Activated CD4-positive, alpha-beta T cell treated with anti-CD3 and anti-CD28 coated beads for 4 hours (primary cell): ENCODE measurements at places on chromosomes 3 and 15.

DNA sequence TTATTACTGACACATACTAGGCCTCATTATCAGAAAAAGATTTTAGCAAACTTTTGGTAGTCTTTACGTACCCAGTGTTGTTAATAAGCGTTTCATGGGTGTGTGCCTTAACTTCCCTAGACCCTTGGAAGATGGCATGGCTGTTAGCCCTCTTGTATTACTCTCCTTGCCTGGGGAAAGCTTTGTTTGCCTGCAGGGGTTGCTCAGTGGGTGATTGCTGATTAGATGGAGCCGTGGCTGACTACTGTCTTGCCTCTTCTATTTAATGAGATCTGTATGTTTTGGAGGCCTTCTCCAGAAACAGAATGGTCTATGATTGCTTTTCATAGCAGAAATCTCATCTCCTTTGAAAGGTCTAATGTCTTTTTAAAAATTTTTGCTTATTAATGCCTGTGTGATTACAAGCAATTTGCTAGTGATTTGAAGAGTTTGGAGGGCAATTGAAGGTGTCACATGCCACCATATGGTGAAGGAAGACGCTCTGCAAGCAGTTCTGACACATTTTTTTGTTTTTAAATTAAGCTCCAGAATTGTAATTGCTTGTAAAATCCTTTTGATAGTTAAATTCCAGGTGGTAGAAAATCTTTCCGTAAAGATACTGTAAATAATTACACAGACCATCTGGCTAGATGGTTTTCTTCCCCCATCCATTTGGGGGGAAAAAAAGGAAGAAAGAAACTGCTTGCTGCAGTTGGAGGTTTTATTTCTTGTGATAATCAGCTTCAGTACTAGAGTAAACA, 11.4 kb upstream of the C3orf20 start:
- DNase-seq, result no peak

DNA sequence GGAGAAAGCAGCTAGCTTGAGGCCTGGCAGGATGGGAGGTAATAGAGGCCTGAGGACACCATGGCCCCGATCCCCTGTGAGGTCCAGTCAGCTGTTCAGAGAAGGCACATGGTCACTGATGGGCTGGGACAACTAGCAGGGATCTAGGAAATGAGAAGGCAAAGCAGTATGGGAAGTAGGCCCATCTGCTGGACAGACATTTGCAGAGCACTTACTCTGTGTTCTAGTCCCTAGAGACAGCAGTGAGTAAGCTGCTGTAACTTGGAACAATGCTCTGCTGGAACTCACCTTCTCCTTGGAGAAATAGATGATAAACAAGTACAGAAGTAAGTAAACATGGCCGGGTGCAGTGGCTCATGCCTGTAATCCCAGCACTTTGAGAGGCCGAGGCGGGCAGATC, 7.1 kb downstream of the ECE2 start:
- no peak for DNase-seq

- no peak for DNase-seq
These were observed 818.8 kb upstream of the LMCD1 start for GRCh38 chr3:7682822-7683229.

GRCh38 chr15:44145495-44145894, 49.6 kb downstream of the FRMD5 start:
- DNase-seq, result no peak

DNA sequence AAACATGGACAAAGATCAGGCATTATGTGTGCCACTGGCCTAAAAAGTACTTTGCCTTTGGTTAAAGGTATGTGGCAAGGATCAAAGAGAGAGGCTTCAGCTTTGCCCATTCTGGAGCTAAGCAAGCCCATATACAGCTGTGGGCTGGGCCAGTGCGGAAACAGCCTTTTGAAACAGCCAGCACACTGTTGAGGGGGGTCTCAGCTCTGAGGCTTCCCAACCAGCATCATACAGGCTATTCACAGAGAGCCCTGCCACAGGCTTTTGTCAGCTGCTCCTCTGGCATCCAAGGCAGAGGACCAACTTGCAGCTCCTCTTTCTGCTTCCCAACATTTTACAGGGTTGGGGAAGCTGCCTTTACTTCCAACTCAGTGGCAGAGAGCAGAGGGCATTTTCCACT, 63.2 kb upstream of the FOXB1 start:
- no peak for DNase-seq

DNA sequence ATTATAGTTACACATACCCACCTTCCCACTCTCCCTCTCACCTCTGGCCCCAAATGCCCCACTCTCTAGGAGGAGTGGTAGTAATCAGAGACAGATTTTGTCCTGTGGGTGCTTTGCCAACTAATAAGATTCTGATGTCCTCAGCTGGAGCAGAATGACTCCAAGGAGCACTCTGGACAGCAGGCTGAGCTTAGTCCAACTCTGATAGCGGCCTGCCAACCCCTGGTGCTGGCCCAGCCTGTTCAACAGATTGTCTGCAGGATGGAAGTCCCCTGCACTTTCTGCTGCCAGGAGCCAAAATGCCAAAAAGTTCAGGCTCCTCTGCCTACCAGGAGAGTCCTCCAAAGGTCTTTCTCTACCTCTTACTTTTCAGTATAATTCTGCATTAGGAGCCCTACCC, 160.5 kb upstream of the UMPS start:
- DNase-seq, result no peak

- no peak for DNase-seq
These were observed 35.7 kb upstream of the BHLHE40 start for GRCh38 chr3:4943549-4943948.

- peak; percentile 57 for DNase-seq
These were observed 8.7 kb upstream of the CAMK1 start for GRCh38 chr3:9778143-9779074.

DNA sequence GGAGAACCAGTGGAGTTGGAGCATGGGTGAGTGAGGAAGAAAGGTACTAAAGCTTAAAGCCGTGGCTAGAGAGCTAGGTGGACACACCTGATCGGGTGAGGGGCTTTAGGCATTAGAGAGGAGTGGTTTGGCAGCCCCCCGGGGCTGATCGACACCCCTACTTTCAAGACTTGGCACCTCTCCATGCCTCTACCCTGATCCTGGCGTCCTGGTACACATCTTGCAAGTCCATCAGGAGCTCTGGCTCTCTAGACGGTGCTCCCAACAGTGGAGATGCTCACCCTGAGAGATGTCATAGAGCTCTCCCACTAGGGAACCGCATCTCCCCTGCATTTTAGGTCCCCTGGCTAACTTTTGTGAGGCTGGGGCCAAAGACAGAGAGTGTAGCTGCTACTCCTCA, 98.1 kb downstream of the XXYLT1 start:
- no peak for DNase-seq

DNA sequence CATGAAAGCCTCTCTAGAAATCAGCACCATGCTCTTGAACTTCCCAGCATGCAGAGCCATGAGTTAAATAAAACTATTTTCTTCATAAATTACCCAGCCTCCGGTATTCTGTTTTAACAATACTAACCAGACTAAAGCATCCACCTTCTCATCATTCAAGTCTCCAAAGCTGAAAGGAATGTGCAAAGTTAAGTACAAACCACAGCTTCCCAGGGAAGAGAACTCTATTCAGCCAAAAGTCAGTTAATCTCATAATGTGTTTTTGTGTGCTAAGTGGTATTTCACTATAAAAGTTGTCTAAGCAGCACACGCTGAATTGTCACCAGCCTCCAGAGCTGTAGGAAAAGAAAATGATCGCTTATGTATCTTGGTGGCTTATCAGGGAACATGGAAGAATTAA, 135.5 kb upstream of the KCNH8 start:
- no peak for DNase-seq

DNA sequence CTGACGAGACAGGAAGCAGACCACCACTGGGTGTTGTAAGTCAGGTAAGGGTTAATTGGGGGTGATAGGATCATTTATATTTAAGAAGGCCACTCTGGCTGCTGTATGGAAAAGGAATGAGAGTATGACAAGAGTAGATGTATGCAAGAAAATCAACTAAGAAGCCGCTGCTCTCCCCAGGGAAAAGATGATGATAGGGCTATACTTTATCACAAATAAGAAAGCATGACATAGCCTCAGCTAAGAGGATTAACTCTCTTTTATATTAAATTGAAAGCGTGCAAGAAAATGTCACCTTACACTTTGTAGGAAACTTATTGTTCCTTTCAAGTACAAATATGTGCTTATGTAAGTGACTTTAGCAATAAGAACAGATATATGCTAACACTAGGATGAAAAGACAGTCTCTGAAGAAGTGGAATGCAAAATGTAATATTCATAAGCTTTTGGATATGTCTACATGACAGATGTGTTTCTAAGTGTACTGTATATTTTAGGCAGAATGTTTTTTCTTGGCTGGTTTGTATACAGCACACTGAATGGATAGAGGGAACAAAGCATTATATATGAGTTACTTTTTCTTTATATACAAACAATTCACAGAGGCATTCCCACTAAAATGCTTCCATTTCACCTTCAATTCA, 8.7 kb upstream of the NDUFB4 start:
- no peak for DNase-seq

DNA sequence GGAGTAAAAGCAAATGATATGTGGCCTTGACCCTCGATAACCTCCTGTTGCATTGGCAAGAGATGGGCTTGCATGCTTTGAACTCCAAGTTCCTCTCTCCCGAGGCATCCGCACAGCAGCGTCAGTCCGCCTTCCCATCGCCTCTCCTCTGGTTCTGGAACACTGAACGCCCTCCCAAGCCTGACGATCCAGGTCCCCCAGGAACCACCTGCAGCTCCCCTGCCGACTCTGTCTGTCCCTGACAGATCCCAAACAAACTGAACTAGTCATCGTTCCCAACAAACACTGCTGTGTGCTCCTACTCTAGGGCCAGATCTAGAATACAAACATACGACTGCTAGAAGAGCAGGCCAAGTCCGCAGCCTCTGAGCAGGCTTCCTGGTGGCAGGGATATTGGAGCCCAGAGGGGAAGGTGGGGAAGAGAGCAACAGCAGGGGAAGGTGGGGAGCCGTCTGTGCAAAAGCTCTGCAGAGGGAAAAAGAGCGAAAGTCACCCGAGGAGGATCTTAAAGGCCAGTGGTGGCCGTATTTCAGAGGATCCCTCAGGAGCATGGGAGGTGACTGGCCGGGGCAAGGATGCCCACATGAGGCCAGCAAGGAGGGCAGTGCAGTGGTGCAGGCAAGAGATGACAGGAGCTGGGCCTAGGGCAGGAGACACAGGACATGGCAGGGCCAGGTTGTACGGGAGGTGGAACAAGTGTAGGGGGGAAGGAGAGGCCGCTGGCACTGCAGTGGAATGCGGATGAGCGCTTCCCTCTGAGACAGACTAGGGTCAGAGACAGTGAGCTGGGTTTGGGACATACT, 50.8 kb downstream of the PCSK6 start:
- no peak for DNase-seq

- DNase-seq, result no peak
These were observed 625.7 kb upstream of the CFAP20DC start for GRCh38 chr3:59675495-59675894.

DNA sequence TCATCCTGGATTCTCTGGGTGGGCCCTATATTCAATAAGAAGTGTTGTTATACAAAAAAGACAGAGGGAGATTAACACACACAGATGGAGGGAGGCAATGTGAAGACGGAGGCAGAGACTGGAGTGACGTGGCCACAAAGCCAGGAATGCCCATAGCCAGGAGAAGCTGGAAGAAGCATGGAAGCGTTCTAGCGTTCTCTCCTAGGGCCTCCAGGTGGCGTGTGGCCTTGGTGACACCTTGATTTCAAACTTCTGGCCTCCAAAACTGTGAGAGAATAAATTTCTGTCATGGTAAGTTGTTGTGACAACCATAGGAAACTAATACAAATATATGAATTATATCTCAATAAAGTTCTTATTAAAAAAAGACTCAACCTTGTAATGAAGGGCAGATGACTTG, 21.3 kb downstream of the THBS1 start:
- no peak for DNase-seq

GRCh38 chr3:127789990-127790881, 32.1 kb downstream of the MGLL start:
- no peak for DNase-seq

DNA sequence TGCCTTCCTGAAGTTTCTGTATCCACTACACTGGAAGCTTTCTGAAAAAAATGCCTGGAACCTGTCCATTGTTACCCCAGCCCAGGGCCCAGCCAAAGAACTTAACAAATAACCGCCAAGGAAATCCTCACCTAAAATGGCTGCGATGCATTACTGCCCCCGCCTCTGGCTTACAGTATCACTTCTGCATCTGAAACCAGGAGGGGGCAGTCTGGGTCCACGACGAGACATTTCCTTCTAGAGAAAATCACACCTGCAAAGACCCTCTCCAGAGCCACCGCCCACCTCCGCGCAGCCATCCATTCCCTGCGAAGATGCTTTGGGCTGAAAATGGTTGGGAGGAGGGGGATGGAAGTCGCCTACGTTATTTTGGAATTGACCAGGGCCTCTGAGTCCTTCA, 22.4 kb upstream of the CELF6 start:
- DNase-seq, result peak; percentile 35

- no peak for DNase-seq
These were observed 2.1 kb downstream of the SFMBT1 start for GRCh38 chr3:53043738-53044137.

- no peak for DNase-seq
These were observed 2.9 kb downstream of the GATA2 start for GRCh38 chr3:128489927-128490649.

DNA sequence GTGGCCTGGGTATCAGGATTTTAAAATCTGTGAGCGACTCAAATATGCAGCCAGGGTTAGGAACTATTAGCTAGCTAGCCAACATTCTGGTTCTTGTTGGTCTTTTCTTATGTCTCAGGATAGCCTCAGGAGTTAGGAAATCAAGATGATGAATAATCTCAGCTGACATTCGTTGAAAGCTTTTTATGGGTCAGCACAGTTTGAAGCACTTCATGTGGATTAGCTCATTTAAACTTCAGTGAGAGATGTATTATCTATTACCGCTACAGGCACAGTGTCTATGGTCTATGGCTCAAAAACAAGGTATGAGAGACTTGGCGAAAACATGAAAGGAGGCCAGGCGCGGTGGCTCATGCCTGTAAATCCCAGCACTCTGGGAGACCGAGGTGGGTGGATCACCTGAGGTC, 187.5 kb upstream of the THRB start:
- DNase-seq, result no peak

DNA sequence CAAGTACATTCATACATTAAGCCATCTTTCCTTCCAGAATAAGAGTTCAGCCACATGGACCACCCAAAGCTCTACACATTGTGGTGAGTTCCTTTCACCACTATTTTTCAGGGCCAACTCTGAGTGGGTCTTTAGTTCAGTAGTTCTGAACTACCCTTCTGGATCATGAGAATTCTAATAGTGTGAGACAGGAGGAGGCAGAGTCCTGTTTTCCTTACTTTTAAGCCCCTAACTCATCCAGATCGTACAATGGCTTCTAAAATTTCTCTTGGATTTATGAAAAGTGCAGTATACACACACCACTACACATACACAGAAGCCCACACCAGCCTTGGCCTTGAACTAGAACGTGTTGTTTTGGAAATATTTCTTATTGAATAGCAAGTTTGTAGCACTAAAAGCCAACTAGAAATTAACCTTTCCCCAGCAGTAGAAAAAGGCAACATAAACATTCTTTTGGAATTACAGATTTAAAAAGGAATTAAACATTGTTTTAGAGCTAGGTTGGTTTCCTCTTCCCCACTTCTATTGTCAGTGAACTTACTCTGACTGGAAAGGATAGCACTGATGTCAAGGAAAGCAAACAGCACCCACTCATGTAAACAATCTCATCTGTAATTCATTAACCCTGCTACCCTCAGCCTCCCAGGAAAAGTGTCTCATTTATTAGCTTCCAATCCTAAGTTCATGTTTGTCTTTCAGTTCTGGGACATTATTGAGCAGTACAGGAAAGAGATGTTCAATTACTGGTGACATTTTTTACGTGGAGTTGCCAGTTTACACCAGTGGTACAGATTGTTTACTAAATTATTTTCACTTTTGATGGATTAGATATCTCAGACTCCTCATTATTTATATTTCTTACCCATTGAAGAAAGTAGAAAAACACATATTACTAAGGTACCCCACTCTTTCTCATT, 95.7 kb upstream of the AGTR1 start:
- no peak for DNase-seq
